Jurkat, Clone E6-1 (cell line): ENCODE measurements at places on chromosomes 1 and 21.
A peak's percentile ranks its signal among the peaks of the same experiment; 100 is the strongest.

DNA sequence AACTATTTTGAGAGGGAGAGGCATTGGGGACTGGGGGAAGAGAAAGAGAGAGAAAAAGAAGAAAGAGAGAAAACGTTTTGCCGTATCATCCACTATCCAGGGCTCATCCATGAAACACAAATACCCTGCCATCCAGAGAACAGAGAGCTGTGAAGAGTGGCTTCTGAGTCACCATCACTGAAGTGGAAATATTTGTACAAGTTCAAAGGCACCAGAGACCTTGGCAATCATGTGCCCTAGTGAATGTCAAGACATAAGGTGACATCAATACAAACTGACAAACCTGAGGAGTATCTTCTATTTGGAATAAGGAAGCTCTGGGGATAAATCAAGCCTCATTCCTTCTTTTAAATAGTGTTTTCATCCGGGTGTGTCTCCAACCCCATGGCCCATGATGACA is 197.2 kb upstream of the PROX1 start:
- DNase-seq = no peak

DNA sequence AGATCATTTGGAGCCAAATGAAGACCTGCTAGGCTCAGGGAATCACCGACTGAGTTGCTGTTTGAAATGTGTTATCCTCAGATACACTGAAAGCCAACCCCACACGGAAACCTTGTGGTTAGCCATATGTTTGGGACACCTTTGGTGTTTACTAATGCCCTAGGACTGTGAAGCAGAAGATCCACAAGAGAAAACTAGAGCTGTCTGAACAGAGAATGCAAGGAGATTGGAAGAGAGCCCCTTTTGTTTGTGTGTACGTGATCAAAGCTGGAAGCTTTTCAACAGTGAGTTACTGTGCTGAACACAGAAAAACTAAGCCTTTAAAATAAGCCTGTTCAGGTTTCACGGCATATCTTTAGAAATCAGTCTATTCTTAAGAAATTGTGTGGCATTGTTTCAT is 908.2 kb upstream of the ADGRL2 start:
- DNase-seq = peak; percentile 10

DNA sequence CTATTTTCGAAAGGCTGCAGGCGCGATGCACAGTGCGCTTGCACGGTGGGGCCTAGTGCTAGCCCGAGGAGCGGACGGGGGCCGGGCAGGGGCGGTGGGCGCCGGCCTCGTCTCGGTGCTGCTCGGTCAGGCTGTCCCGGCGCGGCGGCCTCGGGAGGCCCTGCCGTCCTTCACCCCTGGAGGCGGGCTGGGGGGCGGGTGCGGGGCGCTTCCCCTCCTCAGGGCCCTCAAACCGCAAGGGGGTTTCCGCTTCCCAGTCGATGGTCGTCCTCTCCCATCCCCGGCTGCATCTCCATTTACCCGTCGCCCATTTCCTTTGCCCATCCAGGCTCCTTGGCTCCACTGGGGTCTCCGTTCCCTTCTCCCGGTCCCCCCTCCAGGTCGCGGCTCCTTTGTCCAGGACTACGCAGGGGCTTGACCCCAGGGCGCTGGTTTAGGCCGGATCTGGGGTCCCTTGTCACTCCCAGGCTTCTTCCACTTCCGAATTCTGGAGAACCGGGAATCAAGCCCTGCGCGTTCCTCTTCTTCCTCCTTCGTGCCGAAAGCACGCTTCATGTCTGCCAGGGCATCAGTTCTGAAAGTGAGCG is 196.3 kb upstream of the LMO4 start:
- DNase-seq = no peak

- DNase-seq = no peak
Observed at GRCh38 chr1:239387304-239388158, 1.2 kb downstream of the CHRM3 start.

- no peak for DNase-seq
Observed at GRCh38 chr1:12372761-12373160, 142.9 kb downstream of the VPS13D start.

DNA sequence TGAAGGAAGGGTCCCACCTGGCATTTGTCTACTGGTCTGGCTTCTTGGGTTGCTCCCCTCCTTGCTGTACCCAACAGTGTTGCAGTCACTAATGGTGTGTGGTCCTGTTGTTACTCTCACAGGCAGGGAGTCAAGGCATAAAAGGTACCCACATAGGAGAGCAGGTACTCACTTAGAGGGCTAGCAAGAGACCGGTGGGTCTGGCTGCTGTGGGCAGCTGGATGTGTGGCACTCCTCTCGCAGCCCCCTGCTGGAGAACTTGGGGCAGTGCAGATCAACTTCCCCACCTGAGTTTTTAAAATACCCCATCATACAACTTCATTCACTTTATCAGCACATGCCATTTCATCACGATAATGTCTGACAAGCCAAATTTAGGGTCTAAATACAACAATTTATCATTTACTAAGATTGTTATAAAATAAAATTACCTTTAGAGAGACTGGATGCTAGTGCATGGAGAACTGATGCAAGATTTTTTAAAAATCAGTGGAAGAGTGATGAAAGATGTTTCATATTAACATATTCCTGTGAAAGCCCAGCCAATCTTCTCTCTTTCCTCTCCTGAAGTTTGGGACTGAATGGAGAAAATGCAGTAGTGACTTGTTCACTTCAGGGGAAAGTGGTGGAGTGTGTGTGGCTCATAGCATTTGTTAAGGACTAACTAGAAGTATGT is 42.8 kb downstream of the ACP6 start:
- peak; percentile 39 for DNase-seq
